ENCODE measurements at places on chromosomes 1 and 21.
A peak's percentile ranks its signal among the peaks of the same experiment; 100 is the strongest.

- DNase-seq: no peak
These were observed 20.6 kb upstream of the MRPS14 start for GRCh38 chr1:175043824-175044223.

DNA sequence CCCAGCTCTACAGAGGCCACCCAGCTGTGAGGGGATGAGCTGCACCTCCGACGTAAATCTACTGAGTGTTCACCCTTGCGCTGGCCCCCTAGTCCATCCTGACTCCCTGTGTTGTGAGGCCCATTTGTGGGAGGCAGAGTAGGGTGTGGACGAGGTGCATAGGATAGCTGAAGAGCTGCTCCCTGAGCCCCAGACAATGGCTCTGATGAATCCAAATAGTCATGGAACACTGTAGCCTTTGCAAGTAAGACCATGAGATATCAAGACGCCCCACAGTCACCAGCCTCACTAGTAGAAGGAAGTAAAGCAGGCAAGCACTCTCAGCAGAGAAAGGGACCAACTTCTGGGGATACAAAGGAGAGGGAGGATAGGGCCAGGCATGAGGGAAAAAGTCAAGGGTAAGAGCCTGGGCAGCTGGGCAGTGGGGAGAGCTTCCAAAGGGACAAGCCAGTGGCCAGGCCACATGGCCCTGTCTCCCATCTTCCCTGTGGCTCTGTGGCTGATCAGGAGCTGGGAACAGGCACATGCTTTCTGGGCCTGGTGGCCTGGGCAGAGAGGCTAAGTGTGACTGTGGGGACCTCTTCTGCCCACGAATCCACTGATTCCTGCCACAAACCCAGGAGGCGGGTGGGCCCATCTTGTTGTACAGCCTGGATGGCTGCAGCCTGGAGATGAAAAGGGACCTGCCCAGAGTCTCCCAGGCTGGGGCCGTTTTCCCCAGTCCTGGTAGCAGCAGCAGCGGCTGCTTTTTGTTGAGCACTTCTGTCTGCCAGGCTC, 55.5 kb upstream of the EPS8L3 start:
- DNase-seq: no peak

- DNase-seq: peak; percentile 67
These were observed 14.7 kb upstream of the BOLA1 start for GRCh38 chr1:149884433-149885338.

DNA sequence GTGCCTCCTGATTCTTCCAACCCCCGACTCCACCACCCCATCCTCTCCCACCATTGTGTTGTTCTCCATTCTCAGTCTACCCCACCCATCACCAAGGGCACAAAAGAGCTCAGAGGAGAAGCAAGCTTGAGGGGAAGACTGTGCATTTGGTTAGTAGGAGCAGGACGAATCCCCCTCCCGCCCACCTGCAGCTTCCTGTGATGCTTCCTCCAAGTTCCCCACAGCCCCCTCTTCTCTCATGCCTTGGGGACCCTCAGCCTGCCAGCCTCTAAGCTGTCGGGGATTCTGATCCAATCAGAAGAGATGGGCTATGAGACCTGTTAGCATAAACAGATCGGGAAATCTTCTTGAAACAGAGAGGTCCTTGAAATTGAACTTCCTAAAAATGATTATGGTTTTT, 22.2 kb upstream of the CAPZB start:
- DNase-seq: no peak

GRCh38 chr1:24022581-24023361, 42.6 kb upstream of the SRSF10 start:
- no peak for DNase-seq

GRCh38 chr1:8731162-8731561, 86.3 kb downstream of the RERE start:
- DNase-seq: no peak

DNA sequence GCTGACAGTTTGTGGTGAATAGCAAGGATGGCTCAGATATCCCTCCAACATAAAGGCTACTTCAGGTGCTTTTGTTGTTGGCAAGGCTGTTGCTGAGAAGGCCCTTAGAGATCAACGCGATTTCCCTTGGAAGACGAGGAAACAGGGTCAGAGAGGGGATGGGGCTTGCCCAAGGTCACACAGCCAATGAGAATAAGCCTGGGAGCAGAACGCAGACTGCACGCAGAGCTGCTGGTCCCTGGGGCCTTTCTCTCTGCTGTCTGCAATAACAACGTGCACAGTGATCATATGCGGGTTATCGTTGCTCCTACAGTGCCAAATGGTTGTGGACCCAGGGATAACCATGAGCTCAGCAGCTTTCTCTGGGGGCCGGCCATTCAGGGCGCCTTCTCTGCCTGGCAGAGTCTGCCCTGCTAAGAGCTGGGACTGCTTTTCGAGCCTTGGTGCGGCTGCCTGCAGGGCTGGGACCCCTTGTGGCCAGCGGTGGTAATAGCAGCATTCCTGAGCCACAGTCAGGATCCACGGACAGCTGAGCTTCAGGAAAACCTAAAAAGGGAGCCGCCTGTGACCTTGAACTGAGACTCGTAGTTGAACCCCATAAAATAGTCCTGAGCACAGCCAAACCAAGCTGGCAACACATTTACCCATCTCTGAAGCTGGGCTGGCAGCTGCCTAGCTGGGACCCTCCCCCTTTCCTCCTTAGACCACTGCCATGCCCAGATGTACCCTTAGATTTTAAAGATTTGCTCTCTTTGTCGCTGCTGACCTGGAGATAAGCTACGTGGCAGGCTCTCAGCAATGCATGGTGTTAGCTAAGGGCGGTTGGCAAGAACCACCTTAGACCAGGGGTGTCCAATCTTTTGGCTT, 39.8 kb downstream of the HTR6 start:
- DNase-seq: peak; percentile 53

- no peak for DNase-seq
These were observed 30.5 kb downstream of the CHD5 start for GRCh38 chr1:6149597-6149996.

DNA sequence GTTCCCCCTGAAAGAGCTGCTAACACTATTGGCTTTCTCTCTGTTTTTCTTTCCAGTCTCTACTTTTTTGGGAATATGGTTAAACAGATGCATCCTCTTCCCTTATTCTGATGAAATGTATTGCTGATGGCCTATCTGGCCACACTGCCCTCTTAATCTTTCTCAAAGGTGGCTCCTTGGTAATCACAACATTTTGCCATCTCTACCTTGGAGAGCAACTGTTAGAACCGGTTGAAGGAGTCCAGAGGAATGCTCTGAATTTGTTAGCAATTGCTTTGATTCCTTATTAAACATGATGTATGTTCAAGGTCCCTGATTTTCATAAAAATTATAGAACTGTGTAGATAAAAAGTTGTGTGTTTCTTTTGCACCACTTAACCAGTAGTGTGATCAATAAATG, 50.1 kb upstream of the ARID1A start:
- no peak for DNase-seq

DNA sequence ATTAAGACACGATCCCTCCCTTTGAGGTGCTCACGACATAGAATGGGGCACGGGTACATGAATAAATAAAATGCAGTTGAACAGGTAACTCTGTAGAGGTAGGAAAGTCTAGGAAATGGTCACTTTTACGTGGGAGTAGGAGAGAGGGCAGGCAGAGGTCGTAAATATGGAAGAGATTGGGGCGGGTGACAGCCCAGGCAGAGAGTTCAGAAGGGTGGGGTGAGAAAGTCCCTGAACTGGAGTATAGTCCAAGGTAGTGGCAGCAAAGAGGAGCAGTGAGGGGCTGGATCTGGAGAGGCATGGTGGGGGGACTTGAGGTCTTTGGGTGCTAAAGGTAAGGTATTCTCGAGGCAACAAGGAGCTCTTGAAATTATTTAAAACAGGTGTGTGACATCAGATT, 147.9 kb downstream of the C1orf21 start:
- DNase-seq: no peak

DNA sequence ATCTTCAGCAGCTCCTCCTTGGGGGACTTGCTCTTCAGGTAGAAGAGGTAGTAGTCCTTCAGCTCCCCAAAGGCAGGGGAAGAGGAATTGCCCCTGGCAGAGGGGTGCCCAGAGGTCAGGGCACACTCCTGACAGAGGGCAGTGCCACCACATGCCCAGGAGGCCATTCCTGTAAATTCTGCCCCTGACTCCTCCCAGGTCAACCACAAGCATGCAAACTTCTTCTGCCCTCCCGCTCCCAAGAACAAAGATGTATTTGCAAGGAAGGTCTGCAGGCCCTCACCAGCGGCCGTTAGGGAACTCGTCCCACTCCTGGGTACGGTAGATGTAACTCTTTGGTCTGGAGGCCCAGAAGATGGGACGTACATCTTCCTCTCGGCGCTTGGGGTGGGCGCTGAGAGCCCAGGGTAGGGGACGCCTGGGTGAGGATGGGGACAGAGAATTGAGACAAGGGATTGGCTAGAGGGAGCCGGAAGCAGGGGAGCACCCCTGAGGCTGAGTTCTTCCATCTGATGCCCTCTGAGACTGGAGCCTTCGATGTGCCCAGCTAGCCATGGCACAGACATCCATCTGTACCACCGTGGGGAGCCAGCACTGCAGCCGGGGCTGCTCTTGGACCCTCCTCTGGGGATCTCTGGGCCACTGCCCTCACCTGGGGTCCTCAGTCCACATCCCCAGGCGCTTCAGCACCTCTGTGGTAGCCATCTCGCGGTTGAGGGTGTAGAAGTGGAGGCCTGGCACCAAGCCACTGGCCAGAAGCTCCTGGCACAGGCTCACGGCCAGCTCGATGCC, 11.1 kb downstream of the MTHFR start:
- no peak for DNase-seq

- no peak for DNase-seq
These were observed 40.5 kb downstream of the SLC5A9 start for GRCh38 chr1:48263041-48263440.

- no peak for DNase-seq
These were observed 63.3 kb upstream of the ZC3H11B start for GRCh38 chr1:219676012-219676765.

DNA sequence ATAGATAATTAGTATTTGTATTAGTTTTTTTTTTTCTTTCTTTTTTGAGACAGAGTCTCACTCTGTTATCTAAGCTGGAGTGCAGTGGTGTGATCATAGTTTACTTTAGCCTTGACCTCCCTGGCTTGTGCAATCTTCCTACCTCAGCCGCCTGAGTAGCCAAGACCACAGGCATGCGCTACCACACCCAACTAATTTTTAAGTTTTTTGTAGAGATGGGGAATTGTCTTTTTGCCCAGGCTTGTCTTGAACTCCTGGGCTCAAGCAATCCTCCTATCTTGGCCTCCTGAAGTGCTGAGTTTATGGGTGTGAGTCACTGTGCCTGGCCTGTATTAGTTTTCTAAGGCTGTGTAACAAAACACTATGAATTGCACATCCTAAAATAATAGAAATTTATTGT, 58.3 kb downstream of the MSH4 start:
- no peak for DNase-seq

GRCh38 chr1:152410599-152410998, 3.5 kb downstream of the CRNN start:
- DNase-seq: no peak
